ENCODE measurements at places on chromosomes 7 and 10.

DNA sequence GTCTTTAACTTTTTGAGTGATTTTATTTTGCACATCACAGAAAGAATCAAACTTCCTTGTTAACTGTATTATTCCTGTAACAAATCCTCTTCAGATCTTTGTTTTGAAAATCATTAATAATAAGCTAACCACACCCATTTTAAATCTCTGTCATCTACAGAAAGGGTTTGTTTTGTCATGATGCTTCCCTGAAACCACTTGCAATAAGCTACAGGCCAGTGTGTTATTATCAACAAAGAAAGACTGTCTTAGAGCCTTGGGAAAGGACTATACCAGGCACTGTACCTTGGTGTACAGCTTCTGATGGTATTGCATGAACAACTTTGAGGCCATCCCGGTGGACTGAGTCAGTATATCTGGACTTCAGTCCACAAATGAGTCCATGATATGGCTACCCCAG, 145.3 kb upstream of the FAM3C start:
- no peak for DNase-seq

GRCh38 chr10:89115876-89116627, 91.1 kb downstream of the CH25H start:
- DNase-seq: no peak

- DNase-seq: no peak
These were observed 40.0 kb downstream of the SYPL1 start for GRCh38 chr7:106071999-106072714.

DNA sequence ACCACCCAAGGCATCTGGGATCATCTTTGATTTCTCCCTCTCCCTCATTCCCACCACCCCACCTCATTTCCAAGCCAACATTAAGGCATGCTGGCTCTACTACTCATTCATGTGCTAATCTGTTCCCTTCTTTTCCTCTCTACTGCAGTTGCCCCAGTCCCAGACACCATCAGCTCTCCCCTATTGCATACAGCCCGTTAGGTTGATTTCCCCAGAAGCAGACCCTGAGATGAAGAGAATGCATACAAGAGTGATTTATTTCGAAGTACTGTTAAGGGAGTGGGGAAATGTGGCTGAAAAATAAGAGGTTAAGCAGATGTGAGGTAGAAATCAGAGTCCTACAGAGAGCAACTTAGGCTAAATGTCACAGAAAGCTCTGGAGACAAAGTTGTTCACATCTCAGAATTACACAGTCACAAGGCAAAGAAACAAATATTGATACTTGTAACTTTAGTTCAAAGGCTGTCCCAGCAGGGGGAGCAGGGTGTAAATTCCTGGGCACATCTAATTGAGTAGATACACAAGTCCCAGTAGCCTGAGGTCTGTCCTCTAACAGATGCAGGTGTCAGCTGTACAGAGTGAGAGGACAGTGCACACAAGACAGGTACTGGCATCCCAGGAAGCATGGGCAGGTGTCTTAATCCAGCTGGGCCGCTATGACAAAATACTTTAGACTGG, 20.9 kb downstream of the AKR1D1 start:
- DNase-seq: no peak

Data from stimulated activated CD4-positive, alpha-beta T cell treated with anti-CD3 and anti-CD28 coated beads, TNF-alpha, amount 100 ng/mL, for 24 hours (primary cell).